GM10248 (cell line): ENCODE measurements at places on chromosomes 13 and 19.

- no peak for DNase-seq
Observed at GRCh38 chr19:49636233-49636932, 3.6 kb downstream of the RRAS start.

- no peak for DNase-seq
Observed at GRCh38 chr19:52307275-52307674, 10.3 kb downstream of the ZNF480 start.

GRCh38 chr13:75643693-75644092, 7.6 kb downstream of the LMO7 start:
- no peak for DNase-seq

- no peak for DNase-seq
Observed at GRCh38 chr19:40650749-40651305, 39.6 kb downstream of the NUMBL start.

GRCh38 chr19:50178859-50179537, 15.9 kb upstream of the IZUMO2 start:
- no peak for DNase-seq
